Right lung (tissue), 10 donors: ENCODE measurements at places on chromosomes 12 and 14. TPM values are rescaled to one million over a fixed set of nuclear protein-coding genes. Genes with fewer than 3 reads are reported as not detected.
A peak's percentile ranks its signal among the peaks of the same experiment; 100 is the strongest.

DNA sequence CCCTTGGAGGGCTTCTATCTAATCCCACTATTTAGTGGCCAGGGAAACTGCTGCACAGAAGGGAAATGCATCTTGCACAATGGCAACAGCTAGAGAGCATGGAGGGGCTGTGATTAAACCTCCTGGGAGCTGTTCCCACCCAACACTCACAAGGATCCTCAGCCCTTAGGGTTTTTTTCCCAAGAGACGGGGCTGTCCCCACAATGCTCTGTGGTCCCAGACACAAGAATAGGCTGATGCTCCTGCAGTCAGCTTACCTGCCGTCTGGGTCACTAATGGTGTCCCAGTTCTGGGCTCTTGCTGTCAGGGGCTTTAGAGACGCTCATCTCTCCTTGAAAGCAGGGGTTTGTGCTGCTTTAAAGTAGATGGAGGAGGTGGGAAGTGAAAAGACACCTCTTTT lies 4.6 kb downstream of the SERPINA1 start:
- DNase-seq: no peak

The ANKRD33 gene
- not detected for polyA plus RNA-seq

- DNase-seq: no peak
Observed at GRCh38 chr14:51811706-51812105, 48.7 kb upstream of the GNG2 start.

DNA sequence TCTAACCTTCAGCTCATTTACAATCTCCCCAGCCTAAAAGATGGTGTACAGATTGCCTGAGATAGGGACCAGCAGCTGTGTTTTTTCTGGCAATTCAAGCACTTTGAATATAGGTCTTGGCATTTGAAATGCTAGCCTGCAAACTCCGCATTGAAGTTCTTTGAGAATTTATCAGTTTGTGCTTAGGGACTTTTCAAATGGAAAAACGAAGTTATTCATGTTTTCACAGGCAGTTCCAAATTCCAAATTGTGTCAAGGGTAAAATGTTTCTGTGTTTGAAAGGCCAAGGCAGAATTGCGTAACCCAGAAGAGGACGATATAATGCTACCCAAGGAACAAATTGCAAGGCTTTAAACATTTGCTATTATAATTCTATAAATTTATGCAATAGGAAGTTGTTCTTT lies 168.9 kb upstream of the RASSF8 start:
- no peak for DNase-seq

GRCh38 chr12:47602949-47603558 lies 102.8 kb downstream of the RPAP3 start:
- DNase-seq: no peak

DNA sequence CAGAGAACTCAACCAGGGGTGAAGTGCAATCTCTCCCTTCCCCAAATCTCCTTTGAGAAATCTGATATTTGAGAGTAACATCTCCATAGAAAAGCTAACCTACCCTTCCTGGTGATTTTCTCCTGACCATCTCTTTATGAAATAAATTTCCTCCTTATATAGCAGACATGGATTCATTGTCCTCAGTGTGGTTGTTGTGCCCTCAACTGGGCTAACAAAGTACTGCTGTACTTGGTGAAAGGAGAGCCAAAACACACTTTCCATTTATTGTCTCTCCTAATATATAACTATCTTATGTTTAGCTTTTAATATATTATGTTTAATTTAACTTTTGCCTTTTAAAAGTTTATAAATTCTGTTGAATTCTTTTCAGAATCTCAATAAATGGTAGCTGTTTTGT lies 65.1 kb upstream of the SLCO1B1 start:
- DNase-seq: no peak

The FBRSL1 gene
- polyA plus RNA-seq: 68.3 TPM

- no peak for DNase-seq
Observed at GRCh38 chr12:113835896-113836295, 130.2 kb downstream of the RBM19 start.

The ACSS3 gene
- 37.5 TPM for polyA plus RNA-seq

DNA sequence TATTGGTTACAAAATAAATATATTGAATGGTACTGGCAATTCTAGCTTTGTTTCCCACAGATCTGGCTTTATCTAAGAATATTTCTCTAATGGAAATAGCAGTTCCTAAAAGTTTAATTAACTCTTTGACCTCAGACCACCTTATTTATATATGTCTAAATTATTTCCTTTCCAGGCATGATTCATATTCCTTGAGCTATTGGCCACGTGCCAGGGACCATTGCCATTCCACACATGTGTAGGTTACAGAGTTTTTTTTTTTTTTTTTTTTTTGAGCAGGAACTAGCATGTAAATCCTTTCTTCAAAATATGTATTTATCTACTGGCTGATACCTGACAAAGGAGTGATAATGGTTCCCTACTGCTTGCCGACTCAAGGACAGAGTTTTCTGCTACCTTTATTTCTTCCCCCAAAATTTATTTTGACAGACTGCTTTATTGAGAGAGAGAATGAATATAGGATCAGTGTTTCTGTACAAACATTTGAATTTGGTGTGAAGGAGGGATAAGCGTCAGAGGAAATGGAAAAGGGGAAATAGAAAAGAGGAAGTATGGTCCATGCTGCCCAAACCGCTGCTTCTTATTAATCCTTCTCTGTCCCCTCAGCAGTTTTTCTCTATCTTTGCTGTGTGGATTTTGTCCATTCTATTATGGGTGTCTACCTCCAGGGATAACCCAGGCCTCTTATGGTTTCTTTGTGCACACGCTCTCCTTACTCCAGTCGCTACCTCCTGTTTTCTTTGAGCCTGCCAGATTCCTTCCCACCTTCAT lies 36.4 kb downstream of the PDE3A start:
- no peak for DNase-seq

DNA sequence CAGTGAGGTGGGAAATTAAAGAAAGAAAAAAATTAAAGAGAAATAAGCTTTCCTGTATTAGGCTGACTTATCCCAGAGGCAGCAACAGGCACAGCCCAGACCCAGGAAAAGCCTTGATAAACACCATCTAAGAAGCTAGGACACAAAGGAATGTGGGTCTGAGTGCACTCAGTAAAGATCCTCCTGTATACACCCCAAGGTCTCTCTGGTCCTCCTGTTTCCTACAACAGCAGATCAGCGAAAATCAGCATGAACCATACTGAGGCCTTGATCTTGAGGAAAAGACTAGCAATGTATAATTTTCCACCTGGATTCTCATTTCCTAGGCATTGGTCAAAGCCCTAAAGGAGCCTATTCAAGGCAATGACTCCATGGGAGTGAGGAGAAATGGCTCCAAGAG lies 486.3 kb upstream of the CCDC196 start:
- no peak for DNase-seq

GRCh38 chr14:70289138-70289537 lies 70.3 kb downstream of the COX16 start:
- DNase-seq: no peak

- DNase-seq: no peak
Observed at GRCh38 chr14:36626151-36626550, 35.5 kb upstream of the PAX9 start.

GRCh38 chr12:113577464-113578129 lies 105.9 kb upstream of the LHX5 start:
- DNase-seq: no peak

- DNase-seq: peak; percentile 46
Observed at GRCh38 chr14:50225067-50225973, 6.1 kb downstream of the SOS2 start.

GRCh38 chr12:104591257-104591885 lies 134.6 kb downstream of the CHST11 start:
- no peak for DNase-seq

DNA sequence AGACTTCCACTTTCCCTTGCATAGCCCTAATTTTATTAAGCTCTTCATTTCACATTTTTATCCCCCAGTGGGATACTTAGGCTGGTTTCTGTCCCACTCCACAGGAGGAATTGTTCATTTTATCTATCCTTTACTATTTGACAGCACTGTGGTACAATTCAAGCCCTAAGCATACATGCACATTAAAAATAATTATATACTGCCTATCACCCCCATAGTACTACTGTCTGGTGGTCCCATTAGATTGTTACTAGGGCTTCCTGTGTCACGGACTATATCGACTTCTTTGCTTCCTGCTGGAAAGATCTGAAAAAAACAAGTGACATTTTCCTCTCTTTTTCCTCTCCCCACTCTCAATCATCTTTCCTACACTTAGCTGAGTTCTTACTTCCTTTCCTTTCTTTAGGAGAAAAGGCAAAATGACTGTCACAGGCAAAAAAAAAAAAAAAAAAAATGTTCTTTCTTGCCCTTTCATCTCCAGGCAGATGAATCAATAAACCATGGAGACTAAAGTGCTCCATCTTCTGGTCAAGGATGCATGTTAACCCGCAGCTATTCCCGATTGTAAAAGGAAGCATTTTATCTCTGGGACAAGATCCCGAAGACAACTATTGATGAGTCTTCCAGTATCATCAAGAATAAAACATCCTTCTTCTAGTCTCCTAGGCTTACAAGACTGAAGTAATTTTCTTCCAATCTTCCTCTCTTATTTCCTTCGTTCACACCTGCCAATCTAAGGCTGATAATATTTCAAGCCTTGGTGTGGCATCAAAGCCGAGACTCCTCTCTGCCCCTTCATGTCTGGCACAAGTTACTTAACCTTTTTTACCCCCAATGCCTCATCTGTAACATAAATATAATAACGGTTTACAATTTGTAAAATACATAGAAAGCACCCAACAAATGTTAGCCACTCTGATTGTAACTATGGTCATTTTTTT lies 94.4 kb upstream of the PLEKHG7 start:
- DNase-seq: no peak

DNA sequence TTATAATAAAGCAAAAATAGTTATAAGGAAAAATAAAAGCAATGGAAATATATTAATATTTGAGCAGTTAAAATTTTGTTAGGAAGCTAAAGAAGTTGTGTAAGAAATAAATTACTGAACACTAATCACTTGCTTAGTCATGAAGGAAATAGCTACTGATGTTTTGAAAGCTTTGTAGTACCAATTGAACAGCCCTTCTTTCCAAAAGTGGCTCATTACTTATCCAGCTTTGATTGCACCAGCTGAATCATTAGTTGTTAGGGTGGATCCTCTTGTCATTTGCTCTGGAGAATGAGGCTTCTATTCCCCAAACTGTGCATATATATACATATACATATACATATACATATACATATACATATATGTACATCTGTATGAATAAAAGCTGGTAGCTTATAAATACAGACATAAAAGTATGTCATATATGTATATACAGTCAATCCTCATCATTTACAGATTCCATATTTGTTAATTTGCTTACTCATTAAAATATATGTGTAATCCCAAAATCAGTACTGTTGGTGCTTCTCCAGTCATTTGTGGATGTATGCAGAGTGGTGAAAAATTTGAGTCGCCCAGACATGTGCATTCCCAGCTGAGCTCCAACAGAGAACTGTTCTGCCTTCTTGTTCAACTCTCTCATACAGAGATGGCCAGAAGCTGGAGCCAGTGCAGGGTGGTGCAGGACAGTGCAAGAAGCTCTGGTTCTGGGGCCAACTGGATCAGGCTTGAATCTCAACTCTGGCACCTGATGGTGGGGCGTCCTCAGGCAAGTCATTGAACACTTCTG lies 214.1 kb downstream of the RPAP3 start:
- DNase-seq: no peak

DNA sequence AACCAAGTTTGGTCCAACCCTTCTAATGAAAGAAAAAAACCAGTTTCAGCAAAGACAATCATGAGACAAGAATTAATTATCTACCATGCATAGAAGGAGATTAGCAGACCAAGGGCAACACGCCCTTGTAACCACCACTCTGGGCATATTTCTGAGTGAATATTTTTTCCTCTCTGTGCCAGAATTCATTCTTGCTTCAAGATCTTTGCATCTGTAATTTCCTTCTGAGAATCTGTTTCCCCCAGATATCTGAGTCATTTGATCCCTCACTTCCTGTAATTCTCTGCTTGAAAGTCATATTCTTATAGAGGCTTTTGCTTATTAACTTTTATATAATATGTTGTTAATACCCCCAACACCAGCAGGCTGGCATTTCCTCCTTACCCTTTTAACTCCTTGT lies 243.7 kb downstream of the SLC16A7 start:
- no peak for DNase-seq

The GLIPR1L1 gene
- polyA plus RNA-seq: 0.34 TPM
